ENCODE measurements at places on chromosomes 1 and 21.

- DNase-seq, result no peak
These were observed 21.1 kb downstream of the SNAP47 start for GRCh38 chr1:227756172-227756959.

GRCh38 chr1:24966724-24967346 is 36.8 kb upstream of the RUNX3 start:
- peak; percentile 61 for DNase-seq

DNA sequence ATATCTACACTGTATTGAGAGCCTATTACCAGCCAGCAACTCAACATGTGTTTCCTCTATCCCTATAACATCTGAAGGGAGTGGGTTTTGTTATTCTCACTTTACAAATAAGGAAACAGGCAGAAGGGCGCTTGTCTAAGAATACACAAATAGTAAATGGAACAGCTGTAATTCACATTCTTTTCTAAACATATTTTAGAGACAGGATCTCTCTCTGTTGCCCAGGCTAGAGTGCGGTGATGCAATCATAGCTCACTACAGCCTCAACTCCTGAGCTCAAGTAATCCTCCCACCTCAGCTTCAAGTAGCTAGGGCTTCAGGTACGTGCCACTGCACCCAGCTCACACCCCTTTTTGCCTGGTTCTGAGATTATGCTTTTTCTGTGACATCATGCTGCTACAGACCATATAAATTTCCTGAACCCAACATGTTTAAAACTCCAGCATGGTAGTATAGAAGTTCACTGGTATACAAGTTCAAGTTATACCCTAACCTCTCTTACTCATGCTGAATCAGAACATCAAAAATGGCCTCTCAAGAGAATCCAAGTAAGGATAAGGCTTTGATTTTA is 8.6 kb upstream of the TACSTD2 start:
- no peak for DNase-seq

GRCh38 chr1:109531826-109532364 is 7.8 kb upstream of the GPR61 start:
- DNase-seq, result no peak

- DNase-seq, result peak; percentile 71
These were observed 25.0 kb downstream of the SZT2 start for GRCh38 chr1:43414634-43415223.

- DNase-seq, result no peak
These were observed 25.3 kb downstream of the NGF start for GRCh38 chr1:115312742-115313141.

- no peak for DNase-seq
These were observed 289.7 kb downstream of the TM2D1 start for GRCh38 chr1:61435226-61435625.

DNA sequence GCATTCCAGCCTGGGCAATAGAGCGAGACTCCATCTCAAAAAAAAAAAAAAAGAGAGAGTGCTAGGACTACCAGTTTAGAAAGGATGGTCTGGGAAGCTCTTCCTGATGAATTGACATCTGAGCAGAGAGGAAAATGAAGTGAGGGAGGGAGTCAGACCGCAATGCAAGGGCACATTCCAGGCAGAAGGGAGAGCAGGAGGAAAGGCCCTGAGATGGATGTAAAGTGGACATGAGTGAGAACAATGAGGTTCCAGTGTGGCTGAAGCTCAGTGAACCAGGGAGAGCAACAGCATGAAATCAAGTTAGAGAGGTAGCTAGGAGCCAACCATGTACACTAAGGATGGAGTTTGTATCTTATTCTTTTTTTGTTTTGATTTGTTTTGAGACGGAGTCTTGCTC is 55.9 kb upstream of the SPOCD1 start:
- DNase-seq, result no peak

GRCh38 chr1:25647863-25648262 is 31.3 kb downstream of the MAN1C1 start:
- no peak for DNase-seq

DNA sequence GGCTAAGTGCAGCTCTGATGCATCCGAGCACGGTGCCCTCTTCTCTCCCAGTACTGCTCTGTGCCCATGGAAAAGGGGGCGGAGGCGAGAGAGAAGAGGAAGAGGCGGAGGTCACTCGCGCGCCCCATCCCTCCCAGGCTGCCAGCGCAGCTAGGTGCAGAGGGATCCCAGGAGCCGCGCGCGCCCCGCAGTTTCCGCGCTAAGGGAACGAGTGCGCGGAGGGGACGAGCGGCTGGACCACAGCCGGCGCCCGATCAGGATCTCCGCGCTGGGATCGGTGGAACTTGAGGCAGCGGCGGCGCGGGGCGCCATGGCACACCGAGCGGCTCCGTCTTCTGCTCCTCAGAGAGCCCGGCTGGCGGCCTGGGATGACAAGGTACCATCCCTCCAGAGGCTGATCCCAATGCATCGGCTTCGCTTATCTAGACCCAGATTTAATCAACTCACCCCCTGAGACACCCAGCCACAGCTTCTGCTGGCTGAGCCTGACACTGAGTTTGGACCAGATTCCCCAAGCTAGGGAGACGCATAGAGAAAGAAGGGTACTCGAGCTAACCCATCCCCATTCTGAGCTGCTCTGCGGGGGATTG is at the start of gene PTGFR:
Gene PTGFR, plus strand, starts transcription at position 114 of the 590 bp plus-strand sequence. CDS start 1,770 bp downstream, outside the sequence.
- no peak for DNase-seq

DNA sequence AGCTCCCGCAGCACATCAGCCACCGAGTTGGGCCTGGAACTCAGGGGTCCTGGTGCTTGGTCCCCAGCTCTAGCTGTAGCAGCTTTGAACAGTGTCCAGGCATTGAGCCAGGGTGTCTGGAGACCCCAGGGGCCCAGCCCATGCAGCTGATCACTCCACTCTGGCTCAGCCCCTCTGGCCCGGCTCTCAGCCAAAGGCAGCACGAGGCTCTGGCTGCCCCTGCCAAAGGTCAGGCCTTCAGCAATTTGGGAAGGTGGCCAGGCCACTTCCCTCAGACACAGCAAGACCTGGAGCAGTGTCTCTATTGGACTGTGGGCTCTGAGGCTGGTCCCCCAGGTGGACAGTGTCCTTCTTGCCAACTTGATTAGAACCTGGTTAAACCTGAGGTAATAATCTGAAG is 34.4 kb upstream of the RNF19B start:
- DNase-seq, result no peak

- no peak for DNase-seq
These were observed 284.5 kb upstream of the USP25 start for GRCh38 chr21:15445327-15445726.

GRCh38 chr1:98336472-98337083 is 324.9 kb upstream of the SNX7 start:
- no peak for DNase-seq

DNA sequence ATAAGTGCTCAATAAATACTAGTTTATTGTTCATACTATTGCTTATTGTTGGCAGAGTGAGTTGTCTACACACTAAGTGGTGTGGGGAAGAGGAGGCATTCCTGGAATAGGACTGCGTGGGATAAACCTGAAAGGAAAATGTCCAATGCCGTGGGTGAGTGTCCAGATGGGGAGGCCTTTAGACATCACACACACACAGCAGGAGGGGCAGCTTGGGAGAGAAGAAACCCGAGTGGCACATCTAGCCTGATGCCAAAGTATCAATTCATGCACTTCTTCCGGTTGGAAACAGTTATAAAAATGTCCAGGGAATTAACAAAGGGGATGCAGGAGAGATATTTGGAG is 27.3 kb downstream of the CCN1 start:
- DNase-seq, result no peak

- no peak for DNase-seq
These were observed 59.3 kb upstream of the ID3 start for GRCh38 chr1:23618586-23619083.

DNA sequence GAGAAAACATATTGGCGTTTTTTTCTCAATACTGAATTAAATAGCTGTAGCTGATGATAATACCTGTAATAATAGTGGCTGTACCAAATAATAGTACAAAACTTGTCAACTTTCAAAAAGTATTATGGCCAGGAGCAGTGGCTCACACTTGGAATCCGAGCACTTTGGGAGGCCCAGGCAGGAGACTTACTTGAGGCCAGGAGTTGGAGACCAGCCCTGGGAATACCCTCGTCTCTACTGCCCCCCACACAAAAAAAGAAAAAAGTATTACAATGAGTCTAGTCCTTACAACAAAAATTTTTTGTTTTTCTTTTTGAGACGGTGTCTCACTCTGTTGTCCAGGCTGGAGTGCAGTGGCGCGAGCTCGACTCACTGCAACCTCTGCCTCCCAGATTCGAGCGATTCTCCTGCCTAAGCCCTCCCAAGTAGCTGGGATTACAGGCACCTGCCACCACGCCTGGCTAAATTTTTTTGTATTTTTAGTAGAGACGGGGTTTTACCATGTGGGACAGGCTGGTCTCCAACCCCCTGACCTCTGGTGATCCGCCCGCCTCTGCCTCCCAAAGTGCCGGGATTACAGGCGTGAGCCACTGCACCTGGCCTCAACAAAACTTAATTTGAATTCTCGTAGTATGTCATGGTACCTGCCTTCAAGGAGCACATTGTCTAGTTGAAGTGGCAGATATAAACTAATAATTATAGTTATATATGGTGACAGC is 1.4 kb downstream of the RBBP4 start:
- DNase-seq, result no peak

DNA sequence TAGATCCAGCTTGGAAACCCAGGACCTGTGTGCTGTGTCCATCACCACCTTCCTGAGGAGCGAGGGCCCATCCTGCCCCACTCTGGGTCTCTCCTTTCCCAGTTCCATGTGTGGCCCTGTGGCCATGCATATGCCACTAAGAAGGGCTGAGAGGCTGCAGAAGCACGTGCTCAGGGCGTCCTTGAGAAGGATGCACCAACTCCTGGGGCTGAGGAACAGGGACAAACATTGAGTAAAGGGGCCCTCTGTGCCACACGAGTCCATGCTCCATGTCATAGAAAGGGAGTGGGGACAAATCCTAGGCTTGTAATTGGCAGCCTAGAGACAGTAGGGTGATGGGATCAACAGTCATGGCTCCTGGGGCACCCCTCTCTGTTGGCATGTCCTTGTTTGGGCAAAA is 8.4 kb downstream of the ETV3L start:
- no peak for DNase-seq

DNA sequence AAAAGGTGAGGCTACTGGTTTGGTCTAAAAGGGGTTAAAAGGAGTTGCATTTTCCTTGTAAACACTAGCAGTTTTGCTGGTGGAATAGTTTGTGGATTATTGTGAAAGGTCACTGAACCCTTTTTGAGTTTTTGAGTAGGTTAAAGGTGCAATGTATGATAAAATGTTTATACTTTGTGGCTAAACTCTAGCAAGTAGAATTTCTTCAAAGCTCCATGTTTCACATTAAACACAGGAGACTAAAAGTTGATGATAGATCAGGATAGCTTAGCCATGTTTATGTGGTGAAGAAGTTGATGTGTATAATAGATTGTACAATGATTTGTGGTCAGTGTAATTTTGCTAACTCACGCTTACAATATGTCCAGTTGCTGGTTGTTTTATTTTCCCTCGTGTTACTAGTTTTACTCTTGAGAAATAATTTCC is 13.1 kb downstream of the ZNF326 start:
- no peak for DNase-seq
